ENCODE measurements at places on chromosomes 2 and 18. TPM values are rescaled to one million over a fixed set of nuclear protein-coding genes. Genes with fewer than 3 reads are reported as not detected.
A peak's percentile ranks its signal among the peaks of the same experiment; 100 is the strongest.

DNA sequence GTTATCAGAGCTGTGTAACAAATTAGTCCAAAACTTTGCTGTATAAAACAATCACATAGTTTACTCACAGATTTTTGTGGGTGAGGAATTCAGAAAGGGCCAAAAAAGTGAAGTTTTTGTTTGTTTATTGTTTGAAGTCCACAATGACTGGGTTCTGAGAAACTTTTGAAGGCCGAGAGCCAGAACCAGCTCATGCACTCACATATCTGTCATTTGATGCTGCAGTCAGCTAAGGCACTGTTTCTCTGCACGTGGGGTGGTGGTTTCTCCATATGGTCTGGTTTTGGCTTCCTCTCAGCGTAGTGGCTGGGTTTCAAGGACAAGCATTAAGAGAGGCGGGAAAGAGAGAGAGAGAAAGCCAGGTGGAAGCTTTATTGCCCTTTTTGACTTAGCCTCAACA lies 131.8 kb downstream of the TWIST2 start:
- H3K36me3 ChIP-seq, result no peaks in the 10 kb centered on the region
- no peak for DNase-seq
- no peak overlapping the region for H3K4me3 ChIP-seq

DNA sequence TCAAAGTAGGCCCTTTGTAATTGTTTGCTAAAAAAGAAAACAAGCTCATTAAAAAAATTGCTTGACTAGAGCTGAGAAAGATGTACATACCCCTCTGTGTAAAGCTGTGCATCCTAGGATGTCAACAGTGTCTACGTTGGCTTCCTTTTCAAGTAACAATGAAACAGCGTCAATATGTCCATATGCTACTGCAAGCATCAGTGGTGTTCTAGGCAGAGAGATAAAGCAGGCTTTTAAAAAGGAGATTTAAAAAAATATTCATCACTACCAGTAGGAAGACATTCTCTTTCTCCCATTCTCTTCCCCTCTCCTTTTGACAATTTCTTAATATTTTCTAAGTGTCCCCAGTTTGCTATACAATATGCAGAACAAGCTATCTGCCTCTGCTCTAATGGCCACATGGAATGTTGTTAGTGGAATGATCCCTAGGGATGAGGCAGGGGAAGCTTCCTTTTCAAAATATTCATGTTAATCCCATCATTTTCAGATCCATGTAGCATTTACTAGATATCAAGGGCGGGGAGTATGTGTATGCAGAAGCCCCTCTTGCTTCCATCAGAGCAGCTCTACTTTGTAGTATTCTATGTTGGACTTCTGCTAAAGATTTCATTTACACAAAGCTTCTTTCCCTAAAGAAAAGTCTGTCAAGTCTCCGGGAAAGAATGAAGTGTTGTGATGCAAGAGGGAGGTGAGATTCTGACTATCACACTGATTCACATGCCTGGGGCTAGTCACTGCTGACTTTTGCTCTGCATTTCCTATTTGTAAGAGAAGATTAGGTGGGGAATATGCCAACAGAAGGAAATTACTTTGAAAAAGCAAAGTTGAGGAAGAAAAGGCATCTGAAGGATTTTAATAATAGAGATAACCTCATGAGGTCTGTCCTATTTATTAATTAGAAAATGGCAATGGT lies 81.5 kb upstream of the PGAP1 start:
- no peaks in the 10 kb centered on the region for H3K36me3 ChIP-seq
- no peak overlapping the region for H3K4me3 ChIP-seq
- no peak for DNase-seq
- no peak overlapping the region for H3K27ac ChIP-seq
- H3K4me1 ChIP-seq, result peaks cover 25% of the 10 kb centered on the region

GRCh38 chr2:214019229-214019972 lies 391.5 kb upstream of the VWC2L start:
- no peak for DNase-seq
- H3K4me1 ChIP-seq, result no peaks in the 10 kb centered on the region
- H3K27me3 ChIP-seq, result no peaks in the 10 kb centered on the region
- no peak overlapping the region for H3K4me3 ChIP-seq

DNA sequence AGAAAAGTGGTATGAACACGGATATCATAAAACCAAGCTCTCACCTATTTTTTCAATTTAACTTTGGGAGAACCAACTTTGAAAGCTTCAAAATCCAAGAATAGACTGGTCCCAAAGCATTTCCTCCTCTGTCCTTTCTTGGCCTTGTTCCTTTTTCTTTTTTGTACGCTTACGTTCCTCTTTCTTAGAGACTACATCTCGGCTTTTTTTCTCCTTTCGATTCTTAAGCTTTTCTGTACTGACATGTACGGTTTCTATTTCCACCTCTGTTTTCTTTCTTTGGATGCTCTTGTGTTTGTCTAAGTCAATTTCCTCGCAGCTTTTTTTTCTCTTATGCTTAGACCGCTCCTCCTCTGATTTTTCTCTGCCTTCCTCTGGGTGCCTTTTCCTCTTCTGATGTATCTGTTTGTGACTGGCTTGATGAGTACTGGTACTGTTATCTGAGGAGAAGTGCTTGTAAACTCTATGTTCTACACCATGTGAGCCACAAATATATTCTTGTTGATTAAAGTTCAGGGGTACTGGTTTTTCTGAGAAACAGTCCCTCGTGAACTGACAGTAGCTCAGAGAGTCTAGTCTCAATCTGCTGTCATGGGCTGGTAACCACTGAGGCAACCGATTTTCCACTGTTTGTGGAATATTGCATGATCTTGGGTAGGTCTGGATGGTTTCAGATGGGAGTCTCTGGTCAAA lies 11.5 kb upstream of the RNU2-63P start:
- H3K4me3 ChIP-seq, result no peak overlapping the region
- H3K36me3 ChIP-seq, result peaks cover 31% of the 10 kb centered on the region
- H3K27ac ChIP-seq, result no peak overlapping the region
- H3K4me1 ChIP-seq, result peaks cover 4% of the 10 kb centered on the region
- no peak for DNase-seq

GRCh38 chr2:131127076-131127475 lies 21.9 kb downstream of the PLEKHB2 start:
- H3K27me3 ChIP-seq, result no peaks in the 10 kb centered on the region
- H3K27ac ChIP-seq, result no peak overlapping the region
- peaks cover 18% of the 10 kb centered on the region for H3K4me1 ChIP-seq
- H3K36me3 ChIP-seq, result peaks cover 56% of the 10 kb centered on the region
- no peak overlapping the region for H3K4me3 ChIP-seq
- no peak for DNase-seq

- no peak overlapping the region for H3K4me3 ChIP-seq
- H3K27ac ChIP-seq, result no peak overlapping the region
- H3K4me1 ChIP-seq, result no peaks in the 10 kb centered on the region
- no peak for DNase-seq
- no peaks in the 10 kb centered on the region for H3K27me3 ChIP-seq
Measured at GRCh38 chr2:156356014-156356754, 23.7 kb upstream of the NR4A2 start.

DNA sequence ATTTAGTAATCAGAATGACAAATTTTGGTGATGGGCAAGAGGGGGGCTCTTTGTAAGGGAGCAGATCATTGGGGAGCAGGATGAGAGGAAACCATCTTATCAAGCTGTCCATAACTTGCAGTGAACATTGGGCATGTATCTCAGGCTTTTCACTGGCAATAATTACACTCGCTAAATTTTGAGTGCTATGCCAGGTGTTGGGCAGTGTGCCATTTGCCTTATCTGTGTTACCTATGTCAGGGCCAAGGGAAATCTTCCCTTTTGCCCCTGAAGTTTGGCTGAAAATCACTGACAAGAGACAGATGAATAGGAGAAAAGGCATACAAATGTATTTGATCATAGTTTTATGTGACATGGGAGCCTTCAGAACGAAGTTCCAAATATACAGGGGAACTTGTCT lies 39.0 kb downstream of the NOSTRIN start:
- H3K4me3 ChIP-seq, result no peak overlapping the region
- H3K27ac ChIP-seq, result no peak overlapping the region
- no peaks in the 10 kb centered on the region for H3K4me1 ChIP-seq

GRCh38 chr2:154710685-154711084 lies 12.2 kb downstream of the KCNJ3 start:
- no peak overlapping the region for H3K27ac ChIP-seq
- no peaks in the 10 kb centered on the region for H3K36me3 ChIP-seq
- H3K27me3 ChIP-seq, result no peaks in the 10 kb centered on the region

- H3K4me3 ChIP-seq, result peak within 1 kb of the TSS; percentile 86
- H3K27ac ChIP-seq, result no peak within 1 kb of the TSS
- peaks cover 37% of the 10 kb centered on the region for H3K27me3 ChIP-seq
- H3K4me1 ChIP-seq, result peaks cover 3% of the 10 kb centered on the region
Measured at GRCh38 chr2:191150600-191151330, at the start of gene STAT4. Gene STAT4, minus strand, starts transcription at chr2:191150994. Its CDS starts 2,791 bp downstream, at chr2:191148203.

- no peaks in the 10 kb centered on the region for H3K27me3 ChIP-seq
- H3K36me3 ChIP-seq, result no peaks in the 10 kb centered on the region
- H3K4me1 ChIP-seq, result peaks cover 12% of the 10 kb centered on the region
- H3K27ac ChIP-seq, result no peak overlapping the region
Measured at GRCh38 chr18:11279461-11279860, 130.1 kb upstream of the PIEZO2 start.

ASB18 gene
- total RNA-seq, result not detected

CABYR gene
- total RNA-seq, result 7.8 TPM

CPO gene
- total RNA-seq, result 0.24 TPM

KRTCAP3 gene
- 23.9 TPM for total RNA-seq

Data from type B pancreatic cell (in vitro differentiated cells).